ENCODE measurements at places on chromosomes 12 and 14. TPM values are rescaled to one million over a fixed set of nuclear protein-coding genes. Genes with fewer than 3 reads are reported as not detected.

DNA sequence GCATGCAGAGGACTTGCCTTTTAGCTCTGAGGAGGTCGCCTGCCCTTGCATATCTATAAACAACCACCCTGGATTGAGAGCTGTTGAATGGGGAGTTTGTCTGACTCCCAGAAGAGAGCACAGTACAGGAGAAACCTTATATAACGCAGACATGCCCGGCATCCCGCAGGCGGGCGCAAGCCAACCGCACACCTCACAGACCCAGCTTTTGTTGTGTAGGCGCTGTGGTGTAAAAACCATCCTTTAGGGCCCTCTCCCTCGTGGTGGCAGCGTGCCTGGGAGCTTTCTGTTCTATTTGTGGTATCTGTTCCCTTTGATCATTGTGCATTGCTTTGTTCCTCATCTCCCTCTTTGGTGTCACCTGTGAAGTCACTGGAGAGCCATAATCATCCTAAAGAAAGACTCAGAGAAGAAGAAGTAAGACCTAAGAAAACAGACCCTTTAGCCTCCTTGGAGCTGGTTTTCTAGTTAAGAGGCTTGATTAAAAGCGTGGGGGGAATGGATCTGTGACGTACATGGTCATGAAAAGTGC, 77.7 kb downstream of the ETV6 start:
- no peak for DNase-seq

DNA sequence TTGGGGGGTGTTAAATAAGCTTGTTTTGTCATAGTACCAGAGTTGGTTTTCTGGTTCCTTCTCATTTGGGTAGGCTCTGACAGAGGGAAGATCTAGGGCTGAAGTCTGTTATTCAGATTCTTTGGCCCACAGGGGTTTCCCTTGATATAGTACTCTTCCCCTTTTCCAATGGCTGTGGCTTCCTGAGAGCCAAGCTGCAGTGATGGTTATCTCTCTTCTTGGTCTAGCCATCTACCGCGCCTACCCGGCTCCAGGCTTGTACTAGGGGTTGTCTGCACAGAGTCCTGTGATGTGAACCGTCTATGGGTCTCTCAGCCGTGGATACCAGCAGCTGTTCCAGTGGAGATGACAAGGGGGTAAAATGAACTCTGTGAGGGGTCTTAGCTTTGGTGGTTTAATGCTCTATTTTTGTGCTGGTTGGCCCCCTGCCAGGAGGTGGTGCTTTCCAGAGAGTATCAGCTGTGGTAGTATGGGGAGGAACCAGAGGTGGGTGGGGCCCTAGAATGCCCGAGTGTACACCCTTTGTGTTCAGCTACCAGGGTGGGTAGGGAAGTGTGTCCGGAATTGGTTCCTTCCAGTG, 209.7 kb downstream of the GPHN start:
- DNase-seq, result no peak

DNA sequence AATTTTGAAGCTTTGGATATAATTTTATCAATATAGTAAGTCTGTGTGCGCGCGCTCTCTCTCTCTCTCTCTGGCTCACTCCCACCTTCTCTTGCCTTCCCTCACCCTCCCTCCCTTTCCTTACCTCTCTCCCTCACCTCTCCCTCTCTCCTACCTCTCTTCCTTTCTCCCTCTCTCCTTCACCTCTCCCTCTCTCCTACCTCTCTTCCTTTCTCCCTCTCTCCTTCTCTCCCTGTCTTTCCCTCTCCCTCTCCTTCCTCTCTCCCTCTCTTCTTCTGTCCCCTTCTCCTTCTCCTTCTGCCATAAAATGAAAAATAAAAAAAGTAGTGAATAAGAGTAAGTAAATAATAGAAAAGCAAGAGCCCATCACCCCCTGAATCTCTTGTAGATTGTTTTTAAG, 9.0 kb upstream of the NUDT4 start:
- DNase-seq, result no peak

DNA sequence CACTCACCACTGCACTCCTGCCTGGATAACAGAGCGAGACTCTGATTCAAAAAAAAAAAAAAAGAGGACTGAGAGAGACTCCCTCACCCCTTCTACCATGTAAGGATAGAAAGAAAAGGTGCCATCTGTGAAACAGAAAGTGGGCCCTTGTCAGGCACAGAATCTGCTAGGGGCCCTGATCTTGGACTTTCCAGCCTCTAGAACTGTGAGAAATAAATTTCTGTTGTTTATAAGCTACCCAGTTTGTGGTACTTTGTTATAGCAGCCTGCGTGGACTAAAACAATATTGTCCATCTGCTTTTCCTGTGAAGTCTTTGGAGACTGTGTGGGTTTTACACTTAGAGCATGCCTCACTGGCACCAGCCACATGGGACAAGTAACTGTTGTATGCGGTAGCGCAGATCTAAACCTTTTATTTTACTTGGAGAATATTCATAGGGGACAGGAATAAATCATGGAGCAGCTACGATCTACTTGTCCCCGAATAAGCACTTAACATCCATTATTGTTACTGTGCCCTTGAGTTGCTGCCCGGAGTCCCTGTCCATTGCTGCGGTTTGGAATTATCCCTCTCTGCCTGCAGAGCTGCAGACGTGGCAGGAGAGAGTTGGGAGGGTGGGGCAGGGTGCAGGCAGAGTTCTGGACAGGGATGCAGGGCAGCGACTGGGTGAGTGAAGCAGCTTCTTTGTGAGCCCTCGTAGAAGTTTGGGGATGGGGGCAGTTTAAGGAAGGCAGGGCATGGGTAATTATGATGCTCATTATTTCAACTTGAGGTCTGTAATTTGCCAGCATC, 52.4 kb upstream of the STON2 start:
- no peak for DNase-seq

- peak; percentile 91 for DNase-seq
Measured at GRCh38 chr14:64764641-64765520, 60.7 kb downstream of the PLEKHG3 start.

GRCh38 chr14:71245659-71246361, 338.6 kb downstream of the PCNX1 start:
- DNase-seq, result no peak

- no peak for DNase-seq
Measured at GRCh38 chr14:77590845-77591485, 25.5 kb downstream of the SPTLC2 start.

The ZNF839 gene
- 8.2 TPM for total RNA-seq

The TAS2R10 gene
- total RNA-seq, result 1.1 TPM

The LRP1-AS gene
- not detected for total RNA-seq

The SCN8A gene
- total RNA-seq, result 4.1 TPM

- DNase-seq, result no peak
Measured at GRCh38 chr12:5088586-5089264, 45.0 kb downstream of the KCNA5 start.

GRCh38 chr12:16399101-16399500, 51.7 kb downstream of the MGST1 start:
- no peak for DNase-seq

DNA sequence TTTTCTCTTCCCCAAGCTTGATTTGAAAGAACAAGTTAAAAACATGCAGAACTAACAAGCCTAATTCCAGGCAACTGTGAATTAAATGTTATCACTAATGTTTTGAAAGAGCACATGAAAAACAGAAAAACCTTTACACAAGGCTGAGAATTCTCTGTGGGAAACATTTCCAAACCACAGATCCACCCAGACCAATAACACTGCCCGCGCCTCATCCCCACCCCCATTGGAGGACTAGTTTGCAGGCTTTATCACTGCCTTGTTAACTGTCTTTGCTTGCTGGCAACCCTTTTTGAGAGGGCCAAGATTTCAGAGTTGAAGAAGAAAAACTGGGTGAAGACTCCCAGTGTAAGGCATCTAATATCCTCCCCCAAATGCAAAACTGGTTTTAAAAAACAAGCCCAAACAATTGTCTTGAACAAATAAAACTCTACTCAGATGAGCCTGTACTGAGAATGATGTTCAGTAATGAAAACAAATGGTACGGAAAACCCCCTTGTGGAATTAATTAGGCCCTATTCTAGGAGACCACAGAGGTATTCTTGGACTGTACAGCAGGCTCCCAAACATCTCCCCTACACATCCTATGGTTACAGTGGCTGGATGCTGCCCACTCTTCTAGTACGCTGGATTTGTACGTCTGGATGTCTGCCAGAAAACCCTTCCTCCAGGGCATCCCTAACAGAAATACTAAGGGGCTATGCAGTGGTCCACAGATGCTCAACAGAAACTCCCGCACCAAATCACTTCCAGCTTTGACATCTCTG, 5.8 kb downstream of the MAX start:
- no peak for DNase-seq

DNA sequence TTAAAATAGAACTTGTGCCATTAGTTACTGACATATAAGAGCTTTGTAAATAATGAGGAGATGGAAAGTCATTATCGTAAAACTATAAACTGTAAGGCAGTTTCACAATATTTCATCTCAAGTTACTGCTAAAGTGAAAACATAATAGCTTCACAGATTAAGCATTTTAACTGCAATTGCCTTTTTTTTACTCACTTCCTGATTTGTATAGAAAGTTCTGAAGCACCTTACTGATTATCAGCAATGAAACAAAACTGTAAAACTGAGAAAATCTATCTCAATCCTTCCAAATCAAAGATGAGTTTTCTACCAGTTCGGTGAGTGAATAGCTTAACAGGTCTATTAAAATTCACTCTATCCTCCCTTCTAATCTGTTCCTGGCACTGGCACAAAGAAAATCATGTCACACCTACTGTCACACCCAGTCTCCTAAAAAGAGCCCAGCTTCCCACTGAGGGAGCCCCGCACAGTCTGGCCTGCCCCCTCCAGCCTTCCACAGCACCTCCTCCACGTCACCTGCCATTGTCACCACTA, 161.4 kb upstream of the ABCD2 start:
- DNase-seq, result no peak

DNA sequence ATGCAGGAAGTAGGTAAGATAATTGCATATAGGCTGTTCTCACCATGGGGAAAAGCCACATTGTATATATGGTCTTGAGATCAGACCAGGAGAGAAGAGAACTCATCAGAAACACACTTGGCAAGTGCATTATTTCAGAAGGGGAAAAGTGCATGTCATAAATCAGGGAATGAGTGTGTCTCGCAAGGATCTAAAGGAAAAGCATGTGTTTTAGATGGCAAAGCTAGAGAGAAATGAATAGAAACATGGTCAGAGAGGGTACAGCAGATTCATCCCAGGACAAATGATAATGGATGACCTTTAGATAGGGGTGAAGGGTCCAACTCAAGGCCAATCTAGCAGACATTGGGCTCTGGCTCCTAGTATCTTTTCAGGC, 230.2 kb upstream of the NAV3 start:
- no peak for DNase-seq

DNA sequence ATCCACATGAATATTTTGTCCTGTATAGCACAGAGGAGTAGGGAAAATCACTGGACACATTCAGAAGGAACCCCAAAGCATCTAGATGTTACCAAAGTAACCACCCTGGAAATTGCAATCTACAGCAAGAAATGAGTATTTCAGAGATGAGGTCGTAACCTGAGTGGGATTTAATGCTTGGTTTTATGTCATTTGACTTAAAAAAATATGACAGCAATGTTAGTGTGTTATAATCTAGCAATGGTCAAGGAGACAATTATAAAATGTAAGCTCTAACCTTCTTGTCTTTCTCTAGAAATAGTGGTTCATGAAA, 256.6 kb downstream of the NAV3 start:
- no peak for DNase-seq
